Thymus (tissue), 14 donors: ENCODE measurements at places on chromosomes 12 and 14.

DNA sequence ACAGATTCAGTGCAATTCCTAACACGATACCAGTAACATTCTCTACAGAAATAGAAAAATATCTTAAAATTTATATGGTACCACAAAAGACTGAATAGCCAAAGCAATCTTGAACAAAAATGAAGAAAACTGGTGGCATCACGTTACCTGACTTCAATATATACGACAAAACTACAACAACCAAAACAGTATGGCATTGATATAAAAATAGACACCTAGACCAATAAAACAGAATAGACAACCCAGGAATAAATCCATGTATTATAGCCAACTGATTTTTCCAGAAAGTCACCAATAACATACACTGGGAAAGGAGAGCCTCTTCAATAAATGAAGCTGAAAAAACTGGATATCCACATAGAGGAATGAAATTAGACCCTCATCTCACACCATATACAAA is 5.7 kb downstream of the KLRK1 start:
- DNase-seq: no peak

DNA sequence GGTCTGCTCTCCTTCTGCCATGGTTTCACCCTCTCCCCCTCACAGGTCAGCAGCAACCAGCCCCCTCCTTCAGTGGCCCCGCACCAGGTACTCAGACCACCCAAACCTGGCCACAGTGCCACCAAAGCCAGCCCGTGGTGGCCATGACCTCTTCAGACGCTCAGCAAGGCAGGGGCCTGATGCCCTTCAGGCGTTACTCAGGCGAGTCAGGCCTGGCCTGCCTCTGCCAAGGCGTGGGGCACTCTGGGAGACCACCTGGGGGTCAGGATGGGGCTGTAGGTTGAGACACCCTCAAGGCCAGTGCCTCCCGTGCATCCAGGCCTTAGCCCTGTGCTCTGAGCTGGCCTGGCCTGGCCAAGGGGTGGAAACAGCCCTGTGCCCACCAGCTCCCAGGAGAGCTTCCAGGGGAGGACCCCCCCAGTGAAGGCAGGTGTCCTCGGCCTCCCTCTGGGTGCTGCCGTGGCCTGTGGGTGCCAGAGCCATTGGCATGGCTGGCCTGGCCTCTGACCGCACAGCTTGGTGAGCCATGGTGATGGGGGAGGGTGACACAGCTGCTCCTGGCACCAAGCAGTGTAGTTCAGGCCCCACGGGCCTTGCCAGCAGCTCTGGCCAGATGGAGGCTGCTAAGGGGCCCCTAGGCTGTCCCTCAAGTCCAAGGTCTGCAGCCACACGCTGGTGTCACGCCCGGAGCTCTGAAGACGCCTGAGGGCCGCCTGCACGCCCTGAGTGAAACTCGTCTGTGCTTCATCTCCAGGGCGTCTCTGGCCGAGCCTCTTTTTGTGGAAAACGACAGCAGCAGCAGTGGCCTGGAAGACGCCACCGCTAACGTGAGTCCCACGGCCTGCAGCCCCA is 15.1 kb downstream of the XRCC3 start:
- no peak for DNase-seq

- no peak for DNase-seq
Measured at GRCh38 chr12:1608713-1609119, 14.3 kb upstream of the FBXL14 start.

GRCh38 chr12:128338386-128339125 is 71.6 kb downstream of the TMEM132C start:
- no peak for DNase-seq

GRCh38 chr14:71247106-71247505 is 339.8 kb downstream of the PCNX1 start:
- DNase-seq: no peak
